ENCODE measurements at places on chromosomes 1 and 21.
A peak's percentile ranks its signal among the peaks of the same experiment; 100 is the strongest.

- DNase-seq: no peak
Observed at GRCh38 chr1:18599704-18600103, 30.9 kb upstream of the PAX7 start.

- no peak for DNase-seq
Observed at GRCh38 chr21:38699048-38699447, 106.7 kb upstream of the ETS2 start.

DNA sequence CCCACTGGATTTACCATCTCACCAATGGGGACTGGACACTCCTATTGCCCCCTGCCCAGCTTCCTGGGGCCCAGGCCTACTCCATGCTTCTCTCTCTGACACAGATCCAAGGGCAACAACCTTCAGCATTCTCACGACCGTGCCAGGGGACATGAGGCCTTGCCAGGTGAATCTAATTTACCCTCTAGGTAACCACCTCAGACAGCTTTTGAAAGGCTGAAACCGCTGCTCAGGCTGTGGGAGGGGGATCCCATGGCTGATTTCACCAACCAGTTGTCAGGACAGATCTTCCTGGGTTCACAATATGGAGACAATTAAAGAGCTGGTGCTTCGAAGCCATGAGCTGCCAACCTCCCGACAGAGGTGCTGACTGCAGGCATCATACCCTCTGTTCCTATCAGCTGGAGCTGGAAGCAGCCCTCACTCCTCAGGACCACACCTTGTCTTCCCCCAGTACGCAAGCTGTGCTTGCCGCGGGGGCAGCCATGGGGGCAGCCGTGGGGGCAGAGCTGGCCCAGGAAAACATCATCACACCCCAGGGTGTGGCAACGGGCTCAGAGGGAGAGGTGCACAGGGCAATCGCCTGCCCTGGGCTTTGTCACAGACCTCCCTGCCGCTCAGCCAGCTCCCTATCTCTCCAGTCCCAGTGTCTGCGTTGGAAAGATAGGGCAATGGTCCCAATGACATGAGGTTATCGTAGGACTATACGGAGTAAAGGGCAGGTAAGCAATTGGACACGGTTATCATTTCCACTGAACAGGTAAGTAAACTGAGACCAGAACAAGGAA is 120.2 kb downstream of the DMRTB1 start:
- DNase-seq: no peak

DNA sequence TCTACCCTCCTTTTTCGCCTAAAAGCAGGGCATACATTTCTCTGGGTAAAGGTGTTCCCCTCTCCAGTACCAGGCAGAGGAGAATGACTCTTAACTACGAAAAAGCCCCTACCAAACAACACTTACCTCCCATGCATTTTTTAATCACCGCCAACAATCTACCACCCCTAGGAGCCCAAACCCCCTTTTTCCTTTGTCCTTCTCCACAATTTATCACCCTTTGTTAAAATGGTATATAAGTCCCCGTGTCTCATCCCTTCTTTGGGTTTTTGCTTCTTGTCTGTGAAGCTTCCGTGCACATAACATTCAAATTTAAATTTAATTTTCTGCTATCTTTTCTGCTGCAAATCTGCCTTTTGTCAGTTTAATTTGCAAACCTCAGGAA is 27.6 kb upstream of the COL18A1 start:
- no peak for DNase-seq

DNA sequence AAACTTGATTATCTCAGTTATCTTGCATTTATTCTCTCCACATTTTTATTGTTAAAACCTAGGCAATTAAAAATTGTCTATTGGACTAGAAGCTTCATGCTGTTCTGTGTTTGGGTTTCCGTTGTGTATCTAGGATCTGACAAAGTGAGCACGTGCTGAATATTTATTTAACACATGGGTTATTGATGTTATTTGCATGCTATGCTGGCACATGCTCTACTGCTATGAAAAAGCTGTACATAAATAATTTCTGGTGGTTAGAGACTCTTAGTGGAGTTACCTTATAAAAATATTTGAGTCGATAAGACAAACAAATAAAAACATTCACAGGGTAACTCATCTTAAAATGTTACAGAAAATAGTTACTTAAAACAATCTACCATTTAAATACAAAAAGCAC is 1769.7 kb downstream of the MRPL39 start:
- DNase-seq: no peak

DNA sequence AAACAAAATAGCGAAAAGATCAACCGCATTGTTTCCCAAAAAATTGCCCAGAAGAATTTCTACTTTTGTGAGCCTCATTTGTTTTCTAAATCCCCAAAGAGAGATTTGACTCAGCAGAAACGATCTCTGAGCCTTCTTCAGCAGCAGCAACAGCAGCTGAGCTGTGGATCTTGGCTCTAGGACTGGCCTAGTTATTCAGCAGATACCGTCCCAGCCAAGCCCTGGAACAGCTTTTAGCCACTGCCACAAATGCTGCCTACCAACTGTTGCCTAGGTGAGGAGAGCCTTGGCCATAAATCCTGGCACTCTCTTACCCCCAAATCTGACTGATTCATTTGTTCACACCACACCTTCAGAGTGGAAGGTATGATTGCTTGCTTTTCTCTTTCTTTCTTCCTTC is 320.1 kb downstream of the TGFB2 start:
- no peak for DNase-seq

GRCh38 chr1:208445758-208446203 is 201.6 kb upstream of the PLXNA2 start:
- no peak for DNase-seq

DNA sequence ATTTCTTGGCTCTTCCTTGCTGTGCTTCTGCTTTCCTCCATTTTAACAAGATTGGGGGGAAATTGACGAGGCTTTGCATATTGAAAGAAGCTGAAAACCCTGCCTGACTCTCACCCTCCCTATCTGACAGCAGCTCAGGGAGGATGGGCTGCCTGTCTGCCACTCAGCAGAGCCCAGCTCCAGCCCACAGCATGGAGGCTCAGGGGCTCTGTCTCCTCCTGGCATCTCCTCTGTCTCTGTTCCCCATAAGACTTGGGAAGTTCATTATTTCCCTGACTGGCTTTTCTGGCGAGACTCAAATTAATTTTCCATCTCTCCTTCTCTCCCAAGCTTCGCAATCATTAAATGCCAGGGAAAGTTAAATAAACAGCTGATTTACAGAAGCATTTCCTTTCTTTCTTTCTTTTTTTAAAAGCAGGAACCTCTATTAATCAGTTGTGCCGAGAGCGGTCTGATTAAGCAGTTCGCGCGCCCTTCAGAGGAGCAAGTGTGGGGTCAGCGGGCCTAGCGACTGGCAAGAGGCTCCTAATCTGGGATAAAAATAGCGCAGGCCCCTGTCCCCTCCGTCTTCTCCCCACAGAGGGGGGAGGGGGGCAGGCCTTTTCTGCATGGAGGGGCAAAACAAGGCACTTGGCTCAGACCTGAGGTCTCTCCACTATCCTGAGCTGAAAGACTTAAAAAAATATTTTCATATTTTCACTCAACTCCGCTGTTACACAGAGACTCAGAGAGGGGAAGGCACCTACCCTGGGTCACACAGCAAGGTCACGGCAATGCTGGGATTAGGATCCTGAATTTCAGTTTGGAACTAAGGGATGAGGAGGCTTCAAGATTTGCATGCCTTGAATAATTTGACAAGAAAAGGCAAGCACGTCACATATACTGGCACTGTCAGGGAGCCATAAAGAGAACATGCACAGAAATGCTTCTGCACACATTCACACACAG is 170.4 kb downstream of the ACTL8 start:
- no peak for DNase-seq

- no peak for DNase-seq
Observed at GRCh38 chr1:116765962-116766361, 11.7 kb downstream of the CD2 start.

DNA sequence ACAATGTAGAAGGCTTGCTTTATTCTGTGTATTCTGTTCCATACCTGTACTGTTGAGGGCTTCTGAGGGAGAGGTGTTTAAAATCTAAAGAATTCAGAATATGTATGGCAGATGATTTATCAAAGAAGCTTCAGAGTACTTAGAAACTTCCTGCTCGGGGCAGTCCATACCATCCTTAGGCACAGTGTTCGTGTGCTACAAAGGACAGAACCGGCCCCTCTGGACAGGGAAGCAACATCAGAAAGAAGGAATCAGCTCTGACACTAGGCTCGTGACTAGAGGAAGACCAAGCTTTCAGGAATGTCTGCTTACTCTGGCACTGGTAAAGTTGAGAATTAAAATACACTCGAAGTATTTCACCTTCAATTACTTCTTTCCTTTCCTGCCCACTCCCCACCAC is 14.1 kb downstream of the SELP start:
- DNase-seq: no peak

DNA sequence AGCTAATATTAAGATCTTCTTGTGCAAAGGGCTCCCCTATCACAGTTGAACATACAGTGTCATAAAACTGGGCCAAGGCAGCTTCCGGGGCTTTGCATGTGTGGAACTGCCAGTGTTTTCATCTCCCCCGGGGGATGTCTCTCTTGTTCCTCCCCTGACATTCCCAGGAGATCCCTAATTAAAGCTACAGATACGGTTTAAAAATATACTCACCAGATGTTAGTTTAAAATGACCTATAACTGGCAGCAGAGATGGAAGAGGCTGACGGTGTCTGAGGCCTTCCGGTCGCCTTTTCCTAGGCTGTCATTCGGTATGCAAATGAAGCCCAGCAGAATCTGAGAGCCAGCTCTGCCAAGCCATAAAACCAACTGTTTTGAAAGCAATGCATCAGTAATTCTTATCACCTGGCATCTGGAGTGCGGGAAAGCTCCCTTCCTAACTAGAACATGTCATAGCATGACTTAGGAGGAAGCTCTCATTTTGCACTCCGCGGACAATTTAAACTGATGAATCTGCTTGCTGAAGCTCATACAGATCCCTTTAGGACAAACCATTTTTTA is 436.5 kb upstream of the VAMP3 start:
- DNase-seq: no peak

DNA sequence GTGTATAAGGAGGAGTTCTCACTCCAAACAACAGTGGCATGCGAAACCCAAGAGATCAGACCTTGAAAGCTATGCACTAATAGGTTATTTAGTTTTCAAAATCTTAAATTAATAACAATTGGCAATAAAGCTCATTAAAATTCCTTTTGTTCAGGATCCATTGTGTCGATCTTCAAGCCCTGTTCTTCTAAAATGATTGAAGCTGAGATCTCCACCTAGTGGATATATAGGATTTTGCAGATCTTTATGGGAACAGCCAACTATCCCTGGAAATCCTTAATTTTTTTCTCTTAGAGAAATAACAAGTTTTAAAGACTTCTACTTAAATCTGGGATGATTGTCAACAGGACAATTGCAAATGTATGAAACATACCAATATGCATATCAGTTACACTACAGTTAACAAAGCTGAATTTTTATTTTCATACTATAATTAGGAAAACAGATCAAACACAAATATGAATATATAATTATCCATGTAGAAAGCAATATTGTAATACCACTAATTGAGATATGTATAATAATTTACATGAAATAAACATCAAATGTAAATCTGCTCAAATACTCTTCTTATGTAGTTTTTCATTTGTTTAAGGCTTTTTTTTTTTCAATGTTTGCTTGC is 43.3 kb downstream of the LRRC53 start:
- peak; percentile 30 for DNase-seq

DNA sequence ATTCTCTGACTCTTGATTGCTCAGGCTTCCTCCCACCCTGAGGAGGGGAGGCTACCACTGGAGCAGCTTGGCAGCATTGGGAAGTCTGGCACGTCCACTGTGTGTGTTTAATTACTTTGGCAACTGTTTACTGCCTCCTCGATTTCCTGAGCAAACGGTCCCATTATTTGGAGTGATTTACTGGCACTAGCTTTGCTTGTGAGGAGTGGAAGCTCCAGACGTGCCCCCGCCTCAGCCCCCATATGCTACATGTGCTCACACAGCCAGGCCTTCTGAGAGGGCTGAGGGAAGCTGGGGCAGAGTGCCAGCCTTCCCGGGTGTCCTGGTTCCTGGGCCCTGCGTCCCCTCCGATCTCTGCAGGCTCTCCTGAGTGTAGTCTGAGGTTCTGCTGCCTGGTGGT is 306.2 kb downstream of the PTPRU start:
- DNase-seq: no peak

DNA sequence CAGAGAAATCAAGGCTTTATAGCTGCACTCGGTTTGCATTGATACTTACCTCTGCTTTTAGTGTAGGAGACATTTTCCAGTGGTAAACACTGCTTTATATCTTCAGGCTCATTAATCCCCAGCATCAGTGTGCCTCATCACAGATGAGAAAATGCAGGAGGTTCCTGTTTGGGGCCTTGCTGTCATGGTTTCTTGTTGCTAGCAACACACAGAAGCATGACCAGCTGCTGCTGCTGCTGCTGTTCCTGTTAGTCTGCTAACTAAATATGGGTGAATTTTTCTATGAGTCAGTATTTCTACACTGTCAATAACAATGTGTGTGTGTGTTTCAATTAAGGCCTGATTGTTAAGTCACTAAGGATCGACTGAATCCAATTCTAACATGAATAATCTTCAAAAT is 85.8 kb upstream of the RGS1 start:
- DNase-seq: peak; percentile 70

- no peak for DNase-seq
Observed at GRCh38 chr1:237327061-237327460, 285.1 kb downstream of the RYR2 start.

- no peak for DNase-seq
Observed at GRCh38 chr1:115056395-115056798, 26.8 kb downstream of the TSHB start.

- no peak for DNase-seq
Observed at GRCh38 chr1:240501115-240501514, 110.8 kb downstream of the GREM2 start.

DNA sequence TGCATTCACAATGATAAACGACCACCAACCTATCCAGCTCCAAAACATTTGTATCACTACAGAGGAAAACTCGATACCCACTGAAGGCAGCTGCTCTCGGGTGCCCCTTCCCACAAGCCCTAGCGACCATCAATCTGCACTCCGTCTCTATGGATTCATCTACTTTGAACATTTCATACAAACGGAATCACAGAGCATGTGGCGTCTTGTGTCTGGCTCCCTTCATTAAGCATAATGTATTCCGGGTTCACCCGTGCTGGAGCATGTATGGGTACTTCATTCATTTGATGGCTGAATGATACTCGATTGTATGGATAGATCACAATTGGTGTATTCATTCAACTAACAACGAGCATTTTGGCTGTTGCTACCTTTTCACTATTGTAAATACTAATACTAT is 340.2 kb downstream of the SMYD3 start:
- no peak for DNase-seq

GRCh38 chr1:195876792-195877191 is 731.4 kb downstream of the KCNT2 start:
- DNase-seq: no peak

GRCh38 chr1:17185485-17185860 is 19.5 kb upstream of the PADI1 start:
- no peak for DNase-seq

DNA sequence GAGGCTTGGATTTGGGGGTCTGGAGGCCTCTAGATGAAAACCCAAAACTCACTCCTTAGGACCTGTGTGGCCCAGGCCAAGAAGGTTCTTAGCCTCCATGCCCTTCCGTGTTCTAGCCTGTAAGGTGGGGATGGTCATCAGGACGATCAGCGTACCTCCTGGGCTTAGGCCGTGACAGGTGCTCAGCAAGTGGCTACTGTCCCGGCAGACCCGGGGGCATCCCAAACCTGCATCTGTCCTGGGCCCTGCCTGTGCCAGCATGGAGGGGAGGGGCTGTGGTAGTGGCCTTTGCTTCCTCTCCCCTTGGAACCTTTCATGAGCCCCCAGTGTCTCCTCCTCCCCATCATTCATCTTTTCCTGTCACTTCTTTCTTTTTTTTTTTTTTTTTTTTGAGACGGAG is 22.7 kb upstream of the TRAPPC10 start:
- DNase-seq: no peak
